ENCODE measurements at places on chromosomes 7 and 10.

- no peak for DNase-seq
- H3K27ac ChIP-seq, result no peak overlapping the region
- H3K4me1 ChIP-seq, result peaks cover 28% of the 10 kb centered on the region
Measured at GRCh38 chr10:74194999-74195398, 44.0 kb downstream of the ADK start.

GRCh38 chr7:46230990-46231305 is 309.9 kb upstream of the IGFBP3 start:
- no peak for DNase-seq
- H3K36me3 ChIP-seq, result no peaks in the 10 kb centered on the region
- H3K4me1 ChIP-seq, result no peaks in the 10 kb centered on the region
- no peak overlapping the region for H3K27ac ChIP-seq
- no peak overlapping the region for H3K4me3 ChIP-seq

- DNase-seq, result no peak
- H3K4me1 ChIP-seq, result no peaks in the 10 kb centered on the region
- no peak overlapping the region for H3K27ac ChIP-seq
- H3K36me3 ChIP-seq, result no peaks in the 10 kb centered on the region
Measured at GRCh38 chr7:124420367-124420766, 345.2 kb downstream of the GPR37 start.

DNA sequence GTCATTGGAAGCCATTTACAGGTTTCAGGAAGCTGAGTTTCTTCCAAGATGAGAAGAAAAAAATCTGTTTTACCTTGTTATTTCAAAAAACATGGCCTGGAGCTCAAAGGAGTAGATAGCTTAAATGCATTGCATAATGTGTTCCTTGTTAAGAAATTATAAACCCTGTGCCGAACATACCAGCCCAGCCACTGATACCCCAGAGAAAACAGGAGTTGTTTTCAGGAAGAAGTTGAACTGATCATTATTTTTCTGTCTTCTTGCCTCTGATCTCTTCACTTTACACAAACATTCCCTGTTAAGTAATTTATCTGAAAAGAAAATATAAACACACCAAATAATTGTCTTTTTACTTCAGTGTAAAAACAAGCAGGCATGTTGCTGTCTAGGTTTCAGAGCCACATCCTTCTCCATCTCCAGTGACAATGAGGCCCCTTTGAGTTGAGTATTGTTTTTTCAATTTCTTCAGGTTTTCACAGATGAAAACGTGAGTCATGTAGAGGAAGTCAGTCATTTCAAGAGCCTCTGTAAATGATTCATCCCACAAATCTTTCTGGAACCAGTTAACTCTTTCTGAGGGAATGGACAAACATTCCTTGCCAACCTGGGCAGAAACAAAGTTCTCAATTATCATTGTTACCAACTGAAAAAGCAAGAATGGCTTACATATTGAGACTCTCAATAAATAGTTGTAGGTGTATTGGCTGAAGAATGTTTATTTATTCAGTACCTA is 244.2 kb downstream of the IPMK start:
- no peaks in the 10 kb centered on the region for H3K27me3 ChIP-seq
- DNase-seq, result no peak
- no peak overlapping the region for H3K27ac ChIP-seq
- no peaks in the 10 kb centered on the region for H3K4me1 ChIP-seq

GRCh38 chr7:50531401-50531911 is 33.7 kb downstream of the DDC start:
- no peaks in the 10 kb centered on the region for H3K27me3 ChIP-seq
- DNase-seq, result no peak
- no peak overlapping the region for H3K27ac ChIP-seq
- no peaks in the 10 kb centered on the region for H3K4me1 ChIP-seq
- H3K36me3 ChIP-seq, result no peaks in the 10 kb centered on the region
- H3K4me3 ChIP-seq, result no peak overlapping the region

- H3K4me3 ChIP-seq, result no peak overlapping the region
- peaks cover 48% of the 10 kb centered on the region for H3K4me1 ChIP-seq
- H3K27me3 ChIP-seq, result no peaks in the 10 kb centered on the region
- no peak for DNase-seq
- no peaks in the 10 kb centered on the region for H3K36me3 ChIP-seq
Measured at GRCh38 chr7:6379886-6380285, 67.9 kb downstream of the DAGLB start.

GRCh38 chr7:36796850-36797536 is 72.7 kb upstream of the AOAH start:
- no peak overlapping the region for H3K27ac ChIP-seq
- no peaks in the 10 kb centered on the region for H3K27me3 ChIP-seq
- no peak for DNase-seq
- no peaks in the 10 kb centered on the region for H3K36me3 ChIP-seq

- no peaks in the 10 kb centered on the region for H3K36me3 ChIP-seq
- H3K4me1 ChIP-seq, result no peaks in the 10 kb centered on the region
- no peak overlapping the region for H3K27ac ChIP-seq
- H3K4me3 ChIP-seq, result no peak overlapping the region
- DNase-seq, result no peak
Measured at GRCh38 chr7:151141311-151141854, 26.1 kb downstream of the GBX1 start.

DNA sequence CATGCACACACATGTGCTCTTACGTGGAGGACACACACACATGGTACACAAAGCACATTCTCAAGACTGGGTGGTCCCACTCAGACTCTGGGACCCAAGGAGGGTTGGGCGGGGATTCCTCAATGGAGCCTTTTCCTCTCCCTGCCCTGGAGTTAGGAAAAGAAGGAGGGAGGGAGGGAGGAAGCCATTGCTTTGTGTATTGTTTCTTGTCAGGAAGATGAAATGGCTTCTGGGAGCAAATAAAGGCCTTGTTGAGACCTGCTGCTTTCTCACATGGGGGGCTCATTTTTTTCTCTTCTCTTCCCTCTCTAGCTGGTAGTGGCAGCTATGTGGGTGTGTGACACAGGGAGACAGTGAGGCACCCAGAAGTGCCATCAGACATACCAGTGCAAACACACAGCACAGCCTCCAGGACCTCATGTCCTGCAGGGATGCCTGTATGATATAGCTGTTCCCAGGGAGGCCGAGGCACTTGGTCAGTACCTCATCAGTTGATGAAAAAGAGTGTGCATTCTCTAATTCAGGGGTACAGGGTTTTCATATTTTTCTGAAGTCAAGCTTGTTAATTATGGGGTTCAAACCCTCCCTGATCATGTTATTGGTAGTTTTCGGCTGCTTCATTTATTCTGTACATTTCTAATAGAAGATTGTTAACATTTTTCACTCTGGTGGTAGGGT is 5.7 kb downstream of the AQP1 start:
- H3K27ac ChIP-seq, result no peak overlapping the region
- H3K27me3 ChIP-seq, result no peaks in the 10 kb centered on the region
- no peak for DNase-seq
- no peak overlapping the region for H3K4me3 ChIP-seq
- no peaks in the 10 kb centered on the region for H3K4me1 ChIP-seq

GRCh38 chr10:14173391-14173705 is 157.4 kb downstream of the FRMD4A start:
- peaks cover 14% of the 10 kb centered on the region for H3K27me3 ChIP-seq
- DNase-seq, result no peak
- no peak overlapping the region for H3K27ac ChIP-seq
- H3K36me3 ChIP-seq, result no peaks in the 10 kb centered on the region
- peaks cover 5% of the 10 kb centered on the region for H3K4me1 ChIP-seq

DNA sequence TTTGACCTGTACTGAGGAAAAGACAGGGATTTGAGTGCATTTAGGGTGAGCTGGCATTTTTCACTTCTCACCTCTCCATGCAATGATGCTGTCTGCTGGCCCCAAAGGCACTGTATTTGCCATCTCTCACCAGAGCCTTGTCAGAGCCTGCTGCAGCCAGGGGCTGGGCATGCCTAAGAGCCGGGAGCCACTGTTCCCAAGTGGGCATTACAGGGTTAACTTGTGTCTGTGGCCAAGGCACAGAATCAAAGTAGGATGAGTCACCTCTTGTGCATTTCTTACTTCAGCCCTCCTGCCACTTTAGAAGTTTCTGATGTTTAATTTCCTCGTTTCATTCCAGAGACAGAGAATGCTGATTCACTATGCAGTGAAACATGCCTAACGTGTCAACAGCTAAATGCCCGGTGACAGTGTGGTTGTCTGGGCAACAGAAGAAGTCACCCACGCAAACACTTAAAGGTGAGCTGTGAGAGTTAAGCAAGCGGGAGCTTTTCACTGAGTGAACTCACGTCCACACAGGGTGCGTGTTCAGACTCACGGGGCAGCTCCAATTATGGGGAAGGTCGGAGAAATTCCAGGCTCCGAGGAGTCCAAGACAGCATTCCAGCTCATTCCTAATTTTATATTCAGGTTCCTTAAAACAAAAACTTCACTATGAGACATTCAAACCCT is 57.1 kb upstream of the IGFBP3 start:
- H3K4me1 ChIP-seq, result no peaks in the 10 kb centered on the region
- H3K36me3 ChIP-seq, result no peaks in the 10 kb centered on the region
- no peaks in the 10 kb centered on the region for H3K27me3 ChIP-seq
- DNase-seq, result no peak

- no peak overlapping the region for H3K4me3 ChIP-seq
- H3K27me3 ChIP-seq, result no peaks in the 10 kb centered on the region
- no peaks in the 10 kb centered on the region for H3K4me1 ChIP-seq
- H3K27ac ChIP-seq, result no peak overlapping the region
Measured at GRCh38 chr7:3495530-3495929, 194.5 kb downstream of the SDK1 start.

DNA sequence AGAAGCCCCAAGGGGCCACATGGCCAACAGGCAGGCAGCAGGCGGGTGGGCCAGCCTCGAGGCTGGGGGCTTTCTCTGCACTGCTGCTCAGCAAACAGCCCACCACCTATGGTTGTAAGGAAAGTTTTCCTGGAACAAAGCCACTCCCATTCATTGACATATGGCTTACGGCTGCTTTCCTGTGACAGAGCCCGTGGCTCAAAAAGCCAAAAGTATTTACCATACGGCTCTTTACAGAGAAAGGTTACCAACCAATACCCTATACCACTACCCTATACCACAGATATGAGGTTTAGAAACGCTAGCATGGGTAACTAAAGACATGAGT is 152.7 kb downstream of the MAD1L1 start:
- H3K27me3 ChIP-seq, result no peaks in the 10 kb centered on the region
- no peak for DNase-seq
- no peak overlapping the region for H3K4me3 ChIP-seq
- no peaks in the 10 kb centered on the region for H3K36me3 ChIP-seq
- peaks cover 11% of the 10 kb centered on the region for H3K4me1 ChIP-seq

DNA sequence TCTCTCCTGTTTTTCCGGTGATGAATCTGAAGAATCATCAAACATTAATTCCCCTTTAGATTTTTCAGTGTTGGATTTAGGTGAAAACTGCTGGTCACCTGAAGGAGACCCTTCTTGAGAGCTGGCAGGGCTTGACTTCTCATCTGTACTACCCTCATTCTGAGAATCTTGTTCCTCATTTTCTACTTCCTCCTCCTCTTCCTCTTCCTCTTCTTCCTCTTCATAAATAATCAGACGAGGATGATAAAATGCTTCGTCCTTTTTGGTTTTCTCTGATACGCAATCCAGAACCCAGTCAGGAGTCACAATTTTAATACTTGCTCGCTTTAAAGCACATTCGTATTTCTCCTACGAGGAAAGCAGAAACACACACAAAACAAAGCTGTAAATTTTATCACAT is 26.9 kb downstream of the PAXIP1 start:
- H3K4me3 ChIP-seq, result no peak overlapping the region
- DNase-seq, result no peak
- no peaks in the 10 kb centered on the region for H3K4me1 ChIP-seq
- peaks cover 11% of the 10 kb centered on the region for H3K36me3 ChIP-seq
- no peak overlapping the region for H3K27ac ChIP-seq

DNA sequence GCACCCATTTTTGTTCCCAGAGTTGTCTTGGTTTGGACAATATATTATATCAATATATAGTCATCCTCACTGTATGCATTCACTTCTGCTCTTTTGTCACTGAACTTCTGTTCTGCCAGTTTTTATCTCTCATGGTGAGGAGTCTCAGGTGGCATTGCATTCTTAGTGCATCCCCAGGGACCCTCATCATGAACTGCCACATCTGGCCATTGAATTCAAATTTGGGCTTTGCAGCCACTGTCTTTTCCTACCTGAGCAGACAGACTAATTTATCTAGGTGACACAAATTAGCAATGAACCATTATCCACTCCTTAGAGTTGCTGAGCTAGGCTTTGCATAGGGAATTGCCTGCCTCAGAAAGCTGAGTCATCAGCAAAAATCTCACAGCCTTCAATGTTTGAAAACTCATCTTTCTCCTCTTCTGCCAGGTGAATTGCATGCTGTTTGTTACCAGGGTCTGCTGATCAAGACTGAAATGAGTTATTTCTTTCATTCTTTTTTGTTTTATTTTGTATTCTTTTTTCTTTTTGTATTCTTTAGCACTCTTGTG is 316.8 kb upstream of the MTPN start:
- H3K27ac ChIP-seq, result no peak overlapping the region
- H3K4me3 ChIP-seq, result no peak overlapping the region
- no peak for DNase-seq
- no peaks in the 10 kb centered on the region for H3K36me3 ChIP-seq
- H3K4me1 ChIP-seq, result no peaks in the 10 kb centered on the region

DNA sequence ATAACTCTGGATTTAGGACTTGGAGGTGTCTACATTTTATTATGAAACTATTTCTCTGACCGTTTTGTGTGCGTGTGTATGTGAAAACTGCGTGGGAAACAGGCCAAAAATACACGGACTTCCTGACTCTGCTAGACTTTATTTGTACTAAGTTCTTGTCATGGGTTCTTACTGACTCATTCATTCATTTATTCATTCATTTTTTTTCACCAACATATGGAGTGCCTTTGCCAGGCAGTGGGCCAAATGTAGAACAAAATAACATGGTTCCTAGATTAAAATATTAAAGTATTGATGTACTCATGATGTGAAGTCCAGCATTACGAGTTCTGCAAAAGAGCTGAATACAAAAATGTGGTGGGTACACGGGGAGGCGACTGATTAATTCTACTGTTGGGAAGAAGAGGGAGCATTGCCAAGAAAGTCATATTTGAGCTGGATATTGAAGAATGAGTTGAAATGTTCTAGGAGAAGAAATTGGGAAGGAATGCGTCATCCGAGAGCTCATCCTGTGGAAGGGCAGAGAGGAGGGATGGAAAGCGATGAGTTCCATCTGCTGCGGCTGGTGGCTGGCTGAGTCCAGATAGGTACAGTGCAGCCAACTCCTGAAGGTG is 24.6 kb downstream of the CACNB2 start:
- no peak overlapping the region for H3K4me3 ChIP-seq
- H3K27me3 ChIP-seq, result no peaks in the 10 kb centered on the region
- no peaks in the 10 kb centered on the region for H3K36me3 ChIP-seq
- DNase-seq, result no peak
- H3K4me1 ChIP-seq, result no peaks in the 10 kb centered on the region

Data from CD8-positive, alpha-beta memory T cell (primary cell).